ENCODE measurements at places on chromosomes 3 and 15.

- no peak for DNase-seq
These were observed 137.7 kb downstream of the IGF1R start for GRCh38 chr15:98785807-98786621.

- DNase-seq = no peak
These were observed 70.3 kb downstream of the RAD18 start for GRCh38 chr3:8893001-8893400.

- no peak for DNase-seq
These were observed 80.3 kb downstream of the FILIP1L start for GRCh38 chr3:100033903-100034471.

DNA sequence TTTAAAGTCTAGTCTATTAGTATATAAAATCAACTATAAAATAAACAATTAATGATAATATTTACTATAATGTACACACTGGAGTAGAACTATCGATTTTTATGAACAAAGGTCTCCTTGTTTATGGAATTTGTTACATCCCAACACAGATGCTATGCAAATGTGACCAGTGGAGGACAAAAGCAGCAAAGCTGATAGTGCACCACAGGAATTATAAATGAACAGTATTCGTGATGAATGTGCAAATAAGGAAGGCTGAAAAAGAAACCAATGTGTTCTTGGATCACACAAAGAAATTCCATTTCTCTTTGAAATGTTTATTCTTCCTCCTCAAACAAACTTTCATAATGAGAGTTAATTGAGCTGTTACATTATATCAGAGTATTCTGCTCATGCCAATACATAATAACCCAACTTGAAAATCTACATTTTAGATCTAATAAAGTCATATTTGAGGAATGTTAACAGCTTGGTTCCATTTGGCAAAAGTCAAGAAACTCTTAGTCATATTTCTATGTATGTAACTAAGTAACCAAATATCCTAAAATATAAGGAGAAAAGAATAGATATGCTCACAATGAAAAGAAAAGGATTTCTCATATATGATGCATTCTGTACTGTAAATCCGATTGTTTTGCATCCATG lies 79.3 kb downstream of the NEK10 start:
- peak; percentile 25 for DNase-seq

DNA sequence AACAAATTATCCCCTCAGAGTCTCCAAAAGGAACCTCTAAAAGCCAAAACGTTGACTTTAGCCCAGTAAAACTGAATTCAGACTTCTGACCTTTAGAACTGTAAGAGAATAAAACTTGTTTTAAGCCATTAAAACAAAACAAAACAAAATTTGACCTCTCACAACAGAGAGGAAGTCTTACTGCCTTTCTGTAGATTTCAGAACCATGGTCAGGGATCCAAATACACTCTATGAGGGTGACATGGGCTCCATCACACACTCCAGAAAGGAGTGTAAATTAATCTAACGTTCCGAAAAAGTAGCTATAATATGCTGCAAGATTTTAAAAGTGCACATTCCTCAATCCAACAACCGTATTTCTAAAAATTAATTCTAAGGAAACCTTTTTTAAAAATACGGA lies 19.2 kb upstream of the RPL14 start:
- no peak for DNase-seq

- no peak for DNase-seq
These were observed 17.0 kb downstream of the PIK3CB start for GRCh38 chr3:138817695-138818094.

GRCh38 chr3:42497009-42497731 lies 5.3 kb upstream of the VIPR1 start:
- DNase-seq = peak; percentile 93

GRCh38 chr3:25603703-25604102 lies 61.0 kb downstream of the TOP2B start:
- no peak for DNase-seq

- no peak for DNase-seq
These were observed 91.5 kb downstream of the ATG7 start for GRCh38 chr3:11363715-11364114.

- DNase-seq = no peak
These were observed 23.6 kb downstream of the NBEAL2 start for GRCh38 chr3:47003056-47003410.

- DNase-seq = no peak
These were observed 440.7 kb upstream of the THBS1 start for GRCh38 chr15:39140060-39140604.

GRCh38 chr15:90060797-90061196 lies 41.5 kb downstream of the IDH2 start:
- DNase-seq = no peak

GRCh38 chr3:140249188-140249587 lies 314.2 kb downstream of the CLSTN2 start:
- no peak for DNase-seq

GRCh38 chr15:68524753-68525584 lies 53.8 kb upstream of the CORO2B start:
- peak; percentile 49 for DNase-seq

DNA sequence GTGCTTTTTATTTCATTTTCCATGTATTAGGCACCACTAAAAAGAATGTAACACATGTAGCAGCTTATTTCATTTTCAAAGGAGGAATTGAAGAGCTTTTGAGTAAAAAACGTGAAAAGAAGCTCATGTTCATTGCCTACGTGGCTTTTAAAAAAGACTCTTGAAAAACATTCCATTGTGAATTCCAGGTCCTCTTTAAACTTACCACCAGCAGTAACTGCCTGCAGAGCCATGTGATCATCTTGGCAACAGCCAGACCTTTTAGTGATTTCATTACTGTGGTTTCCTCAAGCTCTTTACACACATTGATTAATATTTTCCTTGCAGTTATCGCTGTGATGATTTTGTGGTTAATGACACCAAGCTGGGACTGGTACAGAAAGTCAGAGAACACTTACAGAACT lies 43.8 kb upstream of the FBXL22 start:
- DNase-seq = peak; percentile 61

- no peak for DNase-seq
These were observed 10.7 kb downstream of the SCG5 start for GRCh38 chr15:32652178-32652577.

DNA sequence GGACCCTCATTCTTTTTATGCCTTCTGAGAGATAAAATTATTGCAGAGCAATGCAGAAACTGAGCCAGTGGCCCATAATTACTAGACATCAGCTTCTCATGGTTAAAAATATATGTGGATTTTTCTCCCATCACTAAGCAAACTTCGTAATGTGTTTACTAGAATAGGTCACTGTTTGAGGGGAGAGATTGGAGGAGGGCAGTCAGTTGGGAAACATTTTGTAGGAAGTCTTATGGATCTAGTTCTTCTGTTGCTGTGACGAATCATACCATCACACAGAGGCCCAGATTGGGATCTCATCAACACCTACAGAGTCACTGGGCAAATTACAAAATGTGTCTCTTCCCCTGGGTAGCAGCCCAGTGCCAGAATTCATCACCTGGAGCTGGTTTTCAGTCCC lies 81.4 kb downstream of the PDE8A start:
- DNase-seq = no peak

DNA sequence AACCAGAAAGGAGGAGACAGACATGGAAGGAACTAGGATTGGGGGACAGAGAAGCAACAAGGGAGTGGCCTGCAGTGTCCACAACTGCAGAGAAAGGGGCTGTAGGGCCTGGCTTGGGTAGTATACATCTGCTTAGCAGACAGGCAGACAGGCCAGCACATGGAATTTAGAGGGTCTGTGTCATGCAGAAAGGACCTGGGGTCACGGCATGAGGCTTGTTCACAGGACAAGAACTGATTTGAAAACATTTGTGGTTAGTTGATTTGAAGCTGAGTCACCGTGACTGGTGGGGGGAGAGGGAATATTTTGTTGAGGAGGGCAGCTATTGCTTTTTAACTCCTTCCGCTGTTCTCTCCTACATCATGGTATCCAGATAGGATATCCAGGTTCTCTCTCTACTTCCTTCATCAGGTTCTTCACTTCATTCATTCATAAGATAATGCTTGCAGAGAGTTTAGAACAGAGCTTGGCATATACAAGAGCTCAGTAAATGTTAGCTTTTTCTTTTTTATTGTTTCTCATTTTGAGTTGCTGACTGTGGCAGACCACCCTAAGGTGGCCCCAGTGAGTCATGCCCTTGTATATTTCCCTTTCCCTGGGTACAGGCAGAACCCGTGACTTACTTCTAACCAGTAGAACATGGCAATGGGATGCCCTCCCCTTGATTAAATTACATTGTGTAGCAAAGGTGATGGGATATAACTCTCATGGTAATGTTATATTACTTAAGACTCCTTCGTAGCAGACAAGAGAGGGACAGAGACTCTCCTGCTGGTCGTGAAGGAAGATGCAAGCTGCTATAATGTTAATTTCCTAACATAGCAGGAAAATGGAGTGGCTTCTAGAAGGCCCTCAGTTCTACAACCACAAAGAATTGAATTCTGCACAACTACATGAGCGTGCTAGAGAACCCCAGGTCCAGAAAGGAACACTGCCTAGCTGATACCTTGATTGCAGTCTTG lies 95.0 kb upstream of the NMNAT3 start:
- peak; percentile 71 for DNase-seq

DNA sequence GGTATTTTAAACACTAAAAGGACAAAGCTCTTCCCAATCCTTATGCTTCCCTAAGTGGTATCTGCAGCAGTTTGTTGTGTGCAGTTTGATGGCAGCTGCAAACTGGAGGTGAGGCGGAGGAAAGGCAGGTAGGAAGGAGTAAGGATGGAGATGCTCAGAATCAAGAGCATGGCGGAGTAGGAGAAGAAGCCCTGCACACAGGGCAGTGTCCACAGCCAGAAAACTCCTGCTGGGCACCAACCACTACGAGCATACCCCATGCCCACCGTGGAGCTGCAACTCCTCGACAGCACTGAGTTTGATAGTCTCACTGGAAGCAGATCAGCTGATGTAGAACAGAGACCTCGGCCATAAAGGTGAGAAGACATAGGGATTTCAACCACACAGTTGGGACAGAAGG lies 30.3 kb upstream of the ESYT3 start:
- no peak for DNase-seq

DNA sequence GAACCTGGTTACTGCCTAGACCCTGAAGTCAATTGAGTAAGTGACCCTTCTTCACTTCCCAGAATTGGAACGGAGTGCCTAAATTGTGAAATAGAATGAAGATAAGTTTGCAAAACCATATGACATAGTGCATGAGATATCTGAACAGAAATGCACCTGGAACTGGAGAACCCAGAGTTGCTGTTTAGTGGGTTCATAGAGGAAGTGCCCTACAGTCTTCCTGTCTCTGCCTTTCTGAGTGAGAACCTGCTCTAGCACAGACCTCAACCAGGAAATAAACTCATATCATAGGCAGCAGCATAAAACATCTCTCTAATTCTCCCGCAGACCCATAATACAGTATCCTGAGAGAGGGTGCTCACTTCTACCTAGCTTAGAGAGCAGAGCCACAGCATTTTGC lies 82.9 kb downstream of the EOMES start:
- DNase-seq = no peak

- no peak for DNase-seq
These were observed 246.1 kb downstream of the NFKBIZ start for GRCh38 chr3:102095383-102095782.

DNA sequence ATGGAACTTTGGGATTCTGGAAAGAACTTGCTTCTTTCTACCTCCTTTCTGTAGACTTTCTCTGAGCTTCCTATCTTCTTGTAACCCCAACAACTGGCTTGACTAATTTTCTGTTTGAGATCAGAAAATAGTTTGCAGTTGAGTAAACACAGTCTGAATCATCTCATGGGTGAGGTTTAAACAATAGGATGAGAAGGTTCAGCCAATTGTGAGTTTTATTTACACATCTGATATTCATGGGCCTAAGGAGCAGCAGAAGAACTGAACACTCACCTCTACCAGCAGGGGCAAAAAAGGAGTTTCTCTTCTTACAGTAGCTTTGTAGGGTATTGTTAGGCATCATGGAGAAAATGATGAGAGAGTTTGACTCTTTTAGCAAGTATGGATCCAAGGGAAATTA lies 54.2 kb downstream of the DTWD1 start:
- DNase-seq = peak; percentile 1

DNA sequence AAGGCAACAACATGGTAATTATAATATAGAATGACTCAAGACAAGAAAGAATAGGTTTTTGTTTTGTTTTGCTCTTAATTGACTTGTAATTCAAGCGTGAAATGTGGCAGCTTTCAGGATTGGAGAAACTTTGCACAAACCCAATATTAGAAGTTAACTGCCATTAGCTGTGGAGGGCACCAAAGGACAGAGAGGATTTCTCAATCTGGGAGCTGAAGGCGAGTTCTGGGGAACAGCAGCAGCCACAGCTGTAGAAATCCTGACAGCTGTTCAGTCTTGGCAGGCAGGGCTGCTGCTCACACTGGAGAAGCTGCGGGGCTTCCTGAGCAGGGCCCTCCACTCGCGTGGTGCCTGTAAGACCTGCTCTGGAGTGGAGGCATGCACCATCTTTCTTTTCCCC lies 182.2 kb upstream of the IL12A start:
- DNase-seq = no peak

- DNase-seq = no peak
These were observed 104.0 kb downstream of the TNIK start for GRCh38 chr3:171356251-171356650.

GRCh38 chr15:67125589-67126502 lies 60.4 kb downstream of the SMAD3 start:
- DNase-seq = peak; percentile 95

DNA sequence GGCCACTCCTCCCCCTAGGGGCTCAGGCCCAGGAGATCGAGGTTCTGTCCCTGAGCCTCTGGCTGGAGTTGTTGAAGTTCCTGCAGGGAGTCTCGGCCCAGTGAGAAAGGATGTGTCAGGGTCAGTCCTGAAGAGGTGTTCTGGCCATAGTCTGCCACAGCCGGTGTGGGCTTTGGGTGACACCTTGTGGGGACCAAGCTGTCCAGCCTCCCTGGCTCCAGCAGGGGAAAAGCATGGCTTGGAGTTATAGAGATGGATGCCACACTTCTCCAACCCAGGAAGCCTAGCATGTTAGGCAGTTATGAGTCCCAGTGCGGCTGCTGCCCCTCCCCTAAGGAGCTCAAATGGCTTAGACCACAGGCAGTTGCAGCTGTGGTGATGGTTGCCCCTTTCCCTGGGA lies 945.6 kb upstream of the GBE1 start:
- DNase-seq = no peak

GRCh38 chr3:149618151-149619123 lies 39.4 kb downstream of the WWTR1 start:
- DNase-seq = no peak

- no peak for DNase-seq
These were observed 222.8 kb downstream of the FAM43A start for GRCh38 chr3:194908496-194908895.

- no peak for DNase-seq
These were observed 21.1 kb downstream of the CCPG1 start for GRCh38 chr15:55387027-55387426.

DNA sequence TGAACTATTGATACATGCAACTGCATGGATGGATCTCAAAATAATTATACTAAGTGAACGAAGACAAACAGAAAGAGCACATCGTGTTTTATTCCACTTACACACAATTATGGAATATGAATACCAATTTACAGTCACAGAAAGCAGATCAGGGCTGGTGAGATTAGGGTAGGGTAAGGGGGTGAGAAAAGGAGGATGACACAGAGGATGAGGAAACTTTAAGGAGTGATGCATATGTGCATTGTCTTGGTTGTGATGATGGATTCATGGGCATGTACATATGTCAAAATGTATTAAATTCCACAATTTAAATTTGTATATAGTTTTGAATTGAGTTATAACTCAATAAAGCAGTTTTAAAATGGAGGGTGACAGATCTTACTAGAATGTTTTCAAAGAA lies 548.9 kb downstream of the PYDC2 start:
- no peak for DNase-seq
